ENCODE measurements at places on chromosomes 4 and X. TPM values are rescaled to one million over a fixed set of nuclear protein-coding genes. Genes with fewer than 3 reads are reported as not detected.

Gene INPP4B
- 78.7 TPM for total RNA-seq

Gene SH2D1A
- 29.5 TPM for total RNA-seq

Gene PRRG3
- total RNA-seq = not detected

Gene CLNK
- total RNA-seq = not detected

Gene NDUFC1
- 32.2 TPM for total RNA-seq

Gene XKRX
- 0.12 TPM for total RNA-seq

Gene LPAR4
- not detected for total RNA-seq

Gene REELD1
- total RNA-seq = 0.15 TPM

Gene XAGE2
- total RNA-seq = not detected

Gene PPP2R2C
- total RNA-seq = not detected

Gene TSPAN6
- not detected for total RNA-seq

Gene AREG
- 0.24 TPM for total RNA-seq

Gene GRID2
- not detected for total RNA-seq

Gene ARHGAP4
- total RNA-seq = 343 TPM

Gene SMPX
- total RNA-seq = not detected

Gene FAM184B
- not detected for total RNA-seq

Gene GJB1
- total RNA-seq = not detected

Gene GABRQ
- total RNA-seq = not detected

Measured in activated naive CD4-positive, alpha-beta T cell treated with anti-CD3 and anti-CD28 coated beads, Interleukin-2, amount 10 ng/mL, durations not matched to agents 5 hours and 36 hours (primary cell).